ENCODE measurements at places on chromosomes 11 and 22.

- DNase-seq = peak; percentile 96
Measured at GRCh38 chr11:110134110-110134509, 40.9 kb downstream of the ZC3H12C start.

GRCh38 chr11:15890031-15890713 is 466.2 kb downstream of the SOX6 start:
- no peak for DNase-seq

- DNase-seq = no peak
Measured at GRCh38 chr11:110011595-110011994, 81.6 kb upstream of the ZC3H12C start.

DNA sequence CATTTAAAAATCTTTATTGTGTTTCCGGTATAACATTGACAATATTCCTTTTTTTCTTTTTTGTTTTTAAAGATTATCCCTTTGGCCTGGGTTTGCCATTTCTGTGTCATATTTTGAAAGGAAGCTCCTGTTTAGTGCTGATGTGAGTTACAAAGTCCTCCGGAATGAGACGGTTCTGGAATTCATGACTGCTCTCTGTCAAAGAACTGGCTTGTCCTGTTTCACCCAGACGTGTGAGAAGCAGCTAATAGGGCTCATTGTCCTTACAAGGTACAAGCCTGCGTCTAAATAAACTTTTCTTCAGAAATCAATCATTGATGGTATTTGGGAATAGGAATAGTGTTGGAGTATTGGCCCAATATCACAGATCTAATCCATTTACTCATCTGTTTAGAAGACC is 19.8 kb downstream of the PIWIL4 start:
- no peak for DNase-seq

DNA sequence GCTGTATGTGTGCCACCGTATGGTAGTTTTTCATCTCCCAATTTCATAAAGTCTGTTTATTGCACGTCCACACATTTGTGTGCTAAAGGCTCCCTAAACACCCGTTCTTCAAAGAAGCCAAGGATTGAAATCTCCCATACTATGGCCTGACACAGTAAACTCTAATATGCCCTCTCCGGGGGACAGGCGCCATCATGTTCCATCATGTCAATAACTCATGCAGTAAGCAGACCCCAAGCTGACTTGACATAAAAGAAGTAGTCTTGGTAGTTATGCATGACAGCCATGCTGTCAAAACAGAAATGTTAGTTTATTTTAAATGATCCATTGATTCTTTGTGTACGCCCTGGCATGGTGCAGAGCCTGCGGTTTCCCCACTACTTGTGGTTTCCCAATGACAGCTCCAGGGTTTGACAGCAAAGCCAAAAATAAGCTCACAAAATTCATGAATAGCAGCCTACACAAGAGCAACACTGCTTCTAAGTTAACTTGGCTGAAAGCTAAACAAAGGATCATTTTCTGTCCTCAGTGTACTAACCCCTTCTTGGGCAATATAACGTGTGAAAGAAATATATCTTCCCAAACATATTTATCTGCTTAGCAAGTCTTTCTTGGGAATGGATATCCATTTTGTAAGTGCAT is 56.5 kb upstream of the CABP7 start:
- DNase-seq = no peak

DNA sequence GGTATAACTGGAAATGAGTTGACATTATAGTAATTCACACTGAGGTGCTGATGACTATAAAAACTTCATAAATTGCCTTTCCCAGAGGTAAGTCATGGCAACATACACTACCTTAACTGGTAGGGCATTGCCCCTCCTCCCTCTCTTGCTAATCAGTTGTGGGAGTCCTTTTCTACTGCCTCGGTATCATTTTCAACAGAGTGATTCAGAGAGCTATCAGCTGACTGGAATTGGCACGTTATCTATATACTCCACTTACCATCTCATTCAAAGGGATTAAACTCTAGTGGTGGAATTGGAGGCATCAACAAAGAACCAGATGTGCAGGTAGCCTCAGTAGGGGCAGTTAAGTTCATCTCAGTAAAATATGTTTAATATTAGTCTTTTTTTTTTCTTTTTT is 8.0 kb upstream of the NUP160 start:
- no peak for DNase-seq

DNA sequence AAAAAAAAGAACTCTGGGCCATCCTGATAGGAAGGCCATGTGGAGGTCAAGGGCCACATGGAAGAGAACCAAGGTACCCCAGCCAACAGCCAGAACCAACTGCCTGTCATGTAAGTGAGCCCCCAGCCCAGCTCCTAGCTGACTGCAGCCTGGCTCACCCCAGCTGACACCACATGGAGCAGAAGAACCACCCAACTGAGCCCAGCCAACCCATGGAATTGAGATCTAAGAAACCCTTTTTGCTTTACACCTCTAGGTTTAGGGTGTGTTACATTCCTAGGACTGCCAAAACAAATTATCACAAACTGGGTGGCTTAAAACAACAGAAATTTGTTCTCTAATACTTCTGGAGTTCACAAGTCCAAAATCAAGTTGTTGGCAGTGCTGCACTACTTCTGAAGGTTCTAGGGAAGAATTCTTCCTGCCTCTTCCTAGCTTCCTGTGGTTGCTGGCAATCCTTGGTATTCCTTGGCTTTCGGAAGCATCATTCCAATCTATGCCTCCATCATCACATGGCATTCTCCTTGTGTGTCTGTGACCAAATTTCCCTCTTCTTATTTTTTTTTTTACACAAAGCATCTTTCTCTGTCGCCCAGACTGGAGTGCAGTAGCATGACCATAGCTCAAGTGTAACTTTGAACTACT is 4.4 kb downstream of the C11orf86 start:
- DNase-seq = no peak

- no peak for DNase-seq
Measured at GRCh38 chr11:114426280-114426679, 13.0 kb upstream of the REXO2 start.

DNA sequence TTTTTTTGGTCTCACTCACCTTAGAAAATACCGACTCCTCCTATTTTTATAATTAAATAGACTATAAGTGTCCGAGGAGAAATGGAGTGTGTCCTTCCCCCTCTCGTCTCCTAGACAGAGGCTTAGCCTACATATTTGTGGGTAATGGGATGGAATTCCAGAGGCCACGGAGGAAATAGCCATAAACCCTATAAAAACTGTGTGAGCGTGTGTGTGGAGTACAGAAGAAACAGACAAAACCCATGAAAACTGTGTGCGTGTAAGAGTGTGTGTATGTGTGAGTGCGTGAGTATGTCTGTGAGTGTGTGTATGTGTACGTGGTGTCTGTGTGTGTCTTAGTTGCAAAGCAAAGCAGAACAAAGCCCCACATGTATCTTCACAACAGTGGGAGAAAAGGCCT is 883.5 kb downstream of the OPCML start:
- no peak for DNase-seq

All from NCI-H1417 treated with DMSO at 0.1 percent for 48 hours (cell line).